ENCODE measurements at places on chromosomes 2 and 18.

- DNase-seq: no peak
Measured at GRCh38 chr2:112692918-112693317, 27.9 kb upstream of the NT5DC4 start.

DNA sequence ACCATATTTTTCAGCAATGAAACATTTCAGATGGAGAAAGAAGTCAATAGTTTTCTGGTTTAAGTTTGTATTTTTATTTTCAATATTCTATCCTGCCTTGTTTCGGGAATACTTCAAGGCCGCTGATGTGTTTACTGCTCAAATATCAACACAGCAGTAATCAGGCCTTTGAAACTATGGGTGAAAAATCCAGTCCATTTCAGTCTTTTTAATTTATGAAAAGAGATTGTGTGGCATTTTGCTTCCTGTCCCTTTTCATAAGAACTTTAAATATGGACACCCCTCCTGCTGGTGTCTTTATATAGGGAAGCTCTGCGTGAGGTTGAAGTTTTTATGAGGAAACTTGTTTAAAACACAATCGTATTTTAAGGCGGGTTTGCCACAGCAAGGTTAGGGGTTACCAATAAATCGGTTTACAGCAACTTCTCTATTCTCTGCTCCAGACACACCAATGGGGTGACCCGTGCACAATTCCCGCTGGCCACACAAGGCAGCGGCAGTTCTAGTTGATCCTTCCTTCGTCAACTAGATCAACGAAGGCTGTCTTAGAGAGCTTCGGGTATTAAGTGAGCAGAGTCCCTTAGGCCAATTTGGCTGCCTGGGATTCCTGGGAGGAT, 1.2 kb upstream of the TANC1 start:
- no peak for DNase-seq

GRCh38 chr18:74796841-74797576, 199.3 kb downstream of the ZNF407 start:
- DNase-seq: no peak

DNA sequence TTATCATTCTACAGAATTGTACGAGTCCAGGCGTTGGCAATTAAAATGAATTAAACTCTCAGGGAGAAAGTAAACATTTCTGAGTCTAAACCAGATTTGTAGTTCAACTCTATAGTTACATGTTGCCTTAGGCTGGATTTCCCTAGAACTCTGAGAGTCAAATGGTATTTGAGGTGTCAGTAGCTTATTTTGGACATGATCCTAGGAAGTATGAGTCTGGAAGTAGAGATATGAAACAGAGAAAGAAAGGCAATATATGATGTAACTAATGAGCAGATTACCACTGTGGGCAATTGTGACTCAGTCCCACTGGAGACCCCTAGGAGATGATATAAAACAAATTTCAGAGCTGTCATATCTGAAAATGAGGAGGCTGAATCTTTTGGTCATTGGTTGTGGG, 199.1 kb upstream of the UBE2E3 start:
- DNase-seq: no peak

- DNase-seq: no peak
Measured at GRCh38 chr18:80037869-80038630, 3.8 kb downstream of the RBFA start.

DNA sequence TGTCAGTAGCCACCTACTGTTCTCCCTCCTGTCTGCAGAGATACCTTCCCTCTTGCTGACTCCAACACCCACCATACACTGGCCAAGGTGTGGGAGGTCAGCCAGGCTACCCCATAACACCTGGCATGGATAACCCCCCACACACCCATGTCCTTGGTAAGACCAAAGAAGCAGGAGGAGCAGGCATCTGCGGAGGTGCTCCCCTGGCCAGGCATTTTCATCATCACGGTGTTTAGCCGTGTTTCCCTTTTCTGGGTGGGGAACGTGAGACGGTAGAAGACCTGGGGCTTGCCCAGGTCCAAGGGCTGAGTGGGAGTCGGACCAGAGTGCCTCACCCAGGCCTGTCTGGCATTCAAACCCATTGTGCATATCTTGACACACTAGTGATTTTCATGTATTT, 150.3 kb downstream of the SMAD7 start:
- DNase-seq: no peak

Measured in stimulated activated CD4-positive, alpha-beta T cell treated with anti-CD3 and anti-CD28 coated beads, Interleukin-1b, Interleukin-23, amount 100 ng/mL, for 1 hour (primary cell).